Glutamatergic neuron (in vitro differentiated cells): ENCODE measurements at places on chromosomes 12 and 14. TPM values are rescaled to one million over a fixed set of nuclear protein-coding genes. Genes with fewer than 3 reads are reported as not detected.

TFCP2 gene
- total RNA-seq: 21.7 TPM

RDH16 gene
- total RNA-seq: 0.74 TPM

HAL gene
- total RNA-seq: not detected

KCNJ8 gene
- 0.66 TPM for total RNA-seq

INHBC gene
- total RNA-seq: not detected

NRIP2 gene
- not detected for total RNA-seq

SERPINA9 gene
- not detected for total RNA-seq

OR4K17 gene
- not detected for total RNA-seq

C12orf54 gene
- total RNA-seq: not detected

GTF2A1 gene
- 62.3 TPM for total RNA-seq

ADCY6 gene
- total RNA-seq: 17.4 TPM

JAG2 gene
- total RNA-seq: 84.1 TPM

LRTM2 gene
- 14.6 TPM for total RNA-seq

NTF3 gene
- total RNA-seq: 5.0 TPM

HOTAIR gene
- not detected for total RNA-seq

KRT82 gene
- total RNA-seq: not detected
